ENCODE measurements at places on chromosomes 4 and X.

GRCh38 chr4:145735347-145735675 is 55.4 kb downstream of the C4orf51 start:
- DNase-seq: no peak

DNA sequence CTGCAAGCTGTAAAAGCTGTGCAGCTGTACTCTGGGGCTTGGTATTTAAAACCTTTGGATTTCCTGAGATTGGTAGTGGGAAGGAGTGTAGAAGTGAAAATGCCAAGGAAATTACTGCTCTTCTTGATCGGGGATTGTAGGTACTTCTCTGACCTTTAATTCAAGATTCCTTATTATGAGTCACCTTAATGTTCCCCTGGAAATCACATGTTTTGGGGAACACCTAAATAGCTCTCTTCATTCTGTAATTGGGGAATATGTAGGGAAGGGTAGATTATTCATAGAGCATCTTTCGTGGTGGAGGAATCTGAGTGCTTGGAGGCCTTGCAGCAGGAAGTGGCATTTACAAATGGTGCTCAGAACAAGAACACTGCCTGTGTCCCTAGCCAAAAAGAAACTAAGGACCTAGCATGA is 137.8 kb downstream of the UCHL1 start:
- no peak for DNase-seq

DNA sequence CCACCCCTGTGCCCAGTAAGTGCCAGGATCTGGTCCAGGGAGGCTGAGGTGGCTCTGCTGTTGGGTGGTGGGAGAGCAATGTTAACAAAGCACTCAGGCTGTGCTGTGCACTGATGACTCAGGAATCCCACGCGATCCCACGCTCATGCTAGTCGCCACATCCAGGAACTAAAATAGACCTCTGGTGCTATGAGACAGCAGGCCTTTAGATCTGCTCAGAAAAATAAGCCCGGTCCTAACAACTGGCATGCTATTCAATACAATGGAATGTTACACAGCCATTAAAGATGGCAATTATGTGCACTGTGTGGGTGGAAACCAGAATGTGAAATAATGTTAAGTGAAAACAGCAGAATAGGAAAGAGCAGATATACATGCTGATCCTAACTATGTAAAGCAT is 26.0 kb downstream of the ARL13A start:
- DNase-seq: no peak

DNA sequence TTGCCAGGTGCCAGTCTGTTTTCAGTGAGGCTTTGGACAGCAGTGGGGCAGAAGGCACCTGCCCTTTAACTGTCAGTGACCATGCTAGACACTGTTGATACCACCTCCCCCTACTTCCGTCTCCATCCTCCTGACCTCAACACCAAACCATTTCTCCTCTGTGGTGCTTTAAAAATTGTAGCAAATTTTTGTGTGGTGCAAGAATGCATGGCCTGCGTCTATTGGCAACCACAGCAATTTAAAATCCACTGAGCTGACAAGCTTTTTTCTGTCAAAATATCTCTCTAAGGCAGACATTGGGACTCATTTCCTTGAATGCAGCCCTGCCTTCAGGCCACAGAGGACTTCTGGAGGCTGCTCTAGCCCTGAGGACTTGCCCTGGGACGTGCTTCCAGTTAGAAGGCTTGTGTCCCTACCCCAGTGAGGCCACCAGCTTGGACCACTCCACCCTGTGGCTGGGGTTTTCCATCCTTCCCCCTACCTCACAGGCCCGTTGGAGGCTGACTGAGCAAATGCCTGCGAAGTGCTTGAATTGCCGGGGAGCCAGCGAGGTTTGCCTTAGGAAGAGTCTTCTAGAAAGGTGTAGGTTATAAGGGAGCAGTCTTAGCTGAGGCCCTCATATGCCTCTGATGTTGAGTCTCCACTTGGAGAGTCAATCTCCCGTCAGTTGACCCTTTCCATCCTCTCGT is 6.9 kb downstream of the PRRG3 start:
- no peak for DNase-seq

GRCh38 chrX:21740329-21741274 is 17.3 kb downstream of the SMPX start:
- DNase-seq: no peak

- DNase-seq: no peak
Observed at GRCh38 chr4:89898304-89898716, 3.7 kb downstream of the MMRN1 start.

GRCh38 chr4:99202536-99202935 is 16.5 kb downstream of the ADH6 start:
- no peak for DNase-seq

- DNase-seq: no peak
Observed at GRCh38 chr4:52317361-52317879, 266.3 kb downstream of the SPATA18 start.

DNA sequence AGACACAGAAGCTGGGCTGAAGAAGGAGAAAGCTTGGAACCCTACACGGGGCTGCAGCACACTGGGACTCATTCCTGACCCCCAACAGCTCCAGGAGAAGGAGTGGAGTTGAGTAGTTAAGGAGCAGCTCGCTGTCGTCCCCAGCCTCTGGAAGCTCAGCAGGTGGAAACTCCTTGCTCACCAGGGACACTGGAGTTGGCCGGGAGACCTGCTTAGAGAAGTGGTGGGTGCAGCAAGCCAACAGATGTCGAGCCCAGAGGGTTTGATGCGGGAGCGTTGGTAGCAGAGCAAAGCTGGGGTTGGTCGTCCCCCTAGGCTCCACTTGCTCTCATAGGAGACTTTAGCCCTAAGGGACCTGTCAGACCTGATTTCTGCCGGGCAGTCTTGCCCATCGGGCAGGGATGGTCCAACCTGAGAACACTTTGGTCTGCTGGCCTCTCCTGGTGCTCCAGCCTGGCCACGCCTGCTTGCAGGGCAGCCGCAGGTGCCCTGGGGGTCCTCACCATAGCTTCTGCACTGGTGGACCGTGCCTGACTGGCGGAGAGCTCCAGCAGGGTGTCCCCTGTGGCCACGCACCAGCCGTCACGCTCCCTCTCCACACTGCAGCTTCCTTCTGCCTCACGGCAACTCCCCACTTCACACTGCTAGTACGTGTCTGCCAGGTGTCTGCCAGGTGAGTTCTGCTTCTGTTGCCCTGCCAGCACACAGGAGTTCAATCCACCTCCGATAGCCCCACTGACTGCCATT is 353.7 kb downstream of the GASK1B start:
- DNase-seq: no peak

GRCh38 chrX:119512146-119512800 is 44.0 kb downstream of the SLC25A5 start:
- peak; percentile 59 for DNase-seq

- DNase-seq: no peak
Observed at GRCh38 chrX:150316564-150316963, 46.6 kb upstream of the MAMLD1 start.

GRCh38 chr4:5889002-5889696 is 3.7 kb downstream of the CRMP1 start:
- no peak for DNase-seq

GRCh38 chr4:6732441-6733357 is 16.7 kb downstream of the BLOC1S4 start:
- no peak for DNase-seq

DNA sequence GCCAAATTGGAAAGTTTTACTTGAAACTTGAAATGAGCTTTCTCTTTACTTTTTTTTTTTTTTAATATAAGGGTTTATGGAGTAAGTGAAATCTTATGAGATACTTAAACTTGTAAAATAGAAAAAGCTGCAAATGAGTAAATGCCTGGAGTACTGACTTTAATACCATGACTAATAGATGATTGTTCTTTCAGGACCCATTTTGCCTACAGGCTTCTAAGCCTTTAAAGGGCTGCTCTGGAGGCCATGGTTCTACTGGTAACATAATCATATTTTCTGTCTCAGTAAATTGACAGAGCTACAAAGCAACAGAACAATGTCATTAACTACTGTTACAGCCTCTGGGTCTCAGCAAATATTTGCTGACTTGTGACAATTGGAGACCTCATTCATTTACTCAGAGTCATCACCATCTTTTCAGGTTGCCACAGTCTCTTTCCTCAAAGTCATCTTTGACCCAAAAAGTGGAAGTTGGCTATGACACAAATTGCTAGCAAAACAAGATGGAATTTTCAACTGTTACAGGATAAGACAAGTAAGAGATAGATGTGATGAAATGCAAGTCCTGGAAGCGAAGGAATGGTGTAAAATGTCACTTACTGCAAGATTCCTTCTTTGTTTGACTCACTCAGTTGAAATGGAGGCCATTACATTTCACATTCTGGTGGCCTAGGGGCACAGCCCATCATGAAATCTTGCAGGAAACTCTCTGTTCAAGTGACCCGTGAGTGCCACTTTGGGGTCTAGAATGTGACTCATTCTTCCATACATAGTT is 132.7 kb downstream of the BTC start:
- no peak for DNase-seq

DNA sequence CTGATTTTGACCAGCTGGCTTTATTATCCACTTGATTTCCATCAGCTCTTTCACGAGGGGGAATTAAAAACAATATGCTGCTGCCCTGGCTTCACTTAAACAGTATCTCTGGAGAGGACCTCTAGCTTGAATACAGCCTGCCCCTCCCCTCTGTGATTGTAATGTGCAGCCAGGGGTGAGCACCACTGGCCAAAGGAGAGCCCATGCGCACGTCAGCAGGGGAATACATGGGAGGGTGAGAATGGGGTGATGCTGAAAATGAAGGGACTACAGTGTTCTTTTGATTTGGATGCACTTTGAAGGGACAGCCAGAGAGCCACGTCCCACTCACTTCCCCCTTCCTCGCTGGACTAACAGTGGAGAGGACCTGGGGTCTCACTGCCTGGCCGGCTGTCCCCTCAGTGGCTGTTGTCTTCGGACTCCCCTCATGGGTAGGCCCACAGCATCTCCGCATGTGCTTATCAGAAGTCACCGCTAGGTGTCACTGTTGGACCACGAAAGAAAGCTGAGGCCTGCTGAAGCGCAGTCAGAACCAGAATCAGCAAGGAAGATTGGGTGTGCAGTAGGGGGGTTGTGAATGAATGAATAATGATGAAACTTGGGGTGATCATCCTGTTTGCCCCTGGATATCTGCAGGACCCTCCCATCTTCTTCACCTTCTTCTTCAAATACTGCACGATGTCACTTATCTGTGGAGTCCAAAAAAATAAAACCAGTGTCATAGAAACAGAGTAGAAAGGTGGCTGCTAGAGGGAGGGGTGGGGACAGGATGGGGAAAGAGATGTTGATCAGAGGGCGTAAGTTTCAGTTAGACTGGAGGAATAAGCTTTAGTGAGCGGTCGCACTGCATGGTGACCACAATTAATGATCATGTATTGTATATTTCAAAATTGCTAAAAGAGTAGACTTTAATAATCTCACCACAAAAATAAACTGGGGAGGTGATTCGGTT is 32.8 kb downstream of the CLCN4 start:
- peak; percentile 35 for DNase-seq

DNA sequence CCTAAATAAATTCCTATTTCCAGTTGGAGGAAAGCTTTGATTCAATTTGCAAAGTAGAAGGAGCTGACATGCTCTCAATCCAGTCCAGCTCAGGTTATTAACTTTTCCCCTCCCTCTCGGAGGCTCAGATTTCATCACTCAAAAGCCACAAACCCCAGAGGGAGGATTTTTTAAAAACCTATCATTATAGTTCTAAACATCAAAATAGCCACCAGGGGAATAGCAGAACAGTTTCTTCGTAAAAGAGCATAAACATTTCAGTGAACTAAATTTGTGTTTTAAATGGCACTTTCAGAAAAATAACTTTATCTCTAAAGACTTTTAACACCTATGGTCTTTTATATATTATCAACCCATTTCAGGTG is 8.8 kb downstream of the GPRIN3 start:
- no peak for DNase-seq

DNA sequence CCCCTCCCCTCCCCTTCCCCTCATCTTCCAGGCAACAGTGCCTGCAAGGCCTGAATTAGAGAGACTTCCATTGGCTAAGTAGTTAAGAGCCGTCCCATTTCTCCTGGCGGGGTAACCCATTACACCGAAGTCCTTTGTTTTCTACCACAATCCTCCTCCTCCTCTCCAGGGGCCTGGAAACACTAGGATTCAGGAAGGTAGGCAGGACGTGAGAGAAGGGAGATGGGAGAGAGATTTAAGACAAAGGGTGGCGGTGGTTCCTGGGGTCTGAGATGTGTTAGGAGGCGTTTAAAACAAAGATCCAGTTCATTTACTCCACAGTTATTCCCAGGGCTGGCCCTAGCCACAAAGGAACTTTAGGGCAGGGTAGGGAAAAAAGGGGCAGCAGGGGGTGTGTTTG is 28.0 kb downstream of the NYX start:
- no peak for DNase-seq

GRCh38 chr4:101307899-101308298 is 39.4 kb downstream of the PPP3CA start:
- DNase-seq: no peak

- no peak for DNase-seq
Observed at GRCh38 chr4:40369437-40370274, 34.5 kb downstream of the CHRNA9 start.

GRCh38 chr4:24928708-24929107 is 15.9 kb upstream of the CCDC149 start:
- no peak for DNase-seq

DNA sequence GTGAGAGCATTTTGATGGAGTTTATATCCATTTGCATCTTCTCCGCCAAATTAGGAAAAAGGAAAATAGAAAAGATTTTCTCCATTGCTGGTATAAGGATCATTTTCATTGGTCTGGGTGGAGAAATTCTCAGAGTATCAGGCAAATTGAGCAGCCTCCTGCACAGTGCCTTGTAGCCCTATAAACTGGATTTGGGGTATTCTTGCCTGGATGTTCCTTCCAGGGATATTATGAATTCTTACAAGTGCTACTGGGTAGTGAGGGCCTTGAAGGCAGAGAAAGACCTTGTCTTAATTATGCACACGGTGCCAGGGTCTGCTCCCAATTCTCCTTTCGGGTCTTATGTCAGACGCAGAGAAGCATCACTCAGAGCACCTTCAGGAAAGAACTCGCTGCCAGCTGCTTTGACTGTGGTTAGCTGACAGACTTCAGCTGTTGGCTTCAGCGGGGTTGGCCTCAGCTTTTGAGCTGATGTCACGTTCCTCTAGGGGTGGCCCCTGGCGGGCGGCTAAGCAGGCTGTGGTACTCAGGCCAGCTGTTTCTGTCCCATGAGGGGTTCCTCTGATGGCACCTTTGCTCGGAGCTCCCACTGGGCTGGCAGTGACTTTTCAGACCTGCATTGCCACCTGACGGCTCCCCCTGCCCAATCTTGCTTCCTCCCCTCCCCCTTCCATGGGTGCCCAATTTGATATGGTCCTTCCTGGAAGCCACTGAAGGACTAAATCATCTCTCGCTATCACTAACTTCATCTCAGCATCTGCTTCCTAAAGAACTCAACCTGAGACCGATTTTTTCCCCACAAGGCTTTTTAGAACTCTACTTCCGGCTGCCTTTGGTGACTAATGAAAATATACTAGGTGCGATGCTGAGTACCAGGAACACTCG is 519.5 kb downstream of the BCOR start:
- no peak for DNase-seq

- no peak for DNase-seq
Observed at GRCh38 chr4:138226351-138226750, 15.8 kb downstream of the SLC7A11 start.

GRCh38 chrX:22395372-22395771 is 122.7 kb downstream of the CBLL2 start:
- no peak for DNase-seq

GRCh38 chrX:34942496-34942895 is at the start of gene FAM47B:
FAM47B (plus strand) TSS chrX:34942796; CDS start chrX:34942832, 36 bp downstream.
- no peak for DNase-seq

Measured in NCI-H1930 (cell line).